ENCODE measurements at places on chromosomes 12 and 14.

DNA sequence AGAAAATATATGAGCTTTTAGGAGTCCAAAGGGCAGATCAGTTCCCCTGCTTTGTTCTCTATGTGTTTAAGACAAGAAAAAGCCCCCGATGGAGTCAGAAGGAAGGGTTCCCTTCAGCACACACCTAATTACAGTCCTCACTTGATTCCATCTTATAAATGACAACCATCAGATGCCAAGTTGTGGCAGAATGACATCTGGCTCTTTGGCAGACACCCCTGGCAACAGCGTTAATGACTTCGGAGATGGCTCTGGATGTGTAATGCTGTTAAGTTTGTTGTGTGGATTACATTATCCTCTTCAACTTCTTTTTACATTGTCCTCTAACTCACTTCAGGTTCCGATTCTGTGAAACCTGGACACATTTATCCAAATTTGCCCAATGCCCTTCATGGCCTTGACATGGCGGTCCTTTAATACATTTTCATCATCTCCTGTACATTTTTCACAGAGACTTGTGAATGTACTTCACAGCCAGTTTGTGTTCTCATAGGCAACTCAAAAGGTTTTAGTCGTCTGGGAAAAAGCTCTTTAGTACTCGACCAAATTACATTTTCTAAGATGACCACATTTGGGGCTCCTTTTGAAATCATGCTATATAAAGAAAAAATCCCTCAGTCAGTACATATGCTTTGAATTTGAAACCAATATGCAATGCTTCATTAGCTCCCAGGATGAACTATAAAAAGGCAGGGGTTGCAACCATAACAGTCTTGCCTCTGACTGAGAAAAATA lies 667.8 kb downstream of the NOVA1 start:
- H3K4me1 ChIP-seq: no peaks in the 10 kb centered on the region
- DNase-seq: no peak
- H3K27ac ChIP-seq: no peak overlapping the region
- H3K36me3 ChIP-seq: no peaks in the 10 kb centered on the region
- H3K4me3 ChIP-seq: no peak overlapping the region

DNA sequence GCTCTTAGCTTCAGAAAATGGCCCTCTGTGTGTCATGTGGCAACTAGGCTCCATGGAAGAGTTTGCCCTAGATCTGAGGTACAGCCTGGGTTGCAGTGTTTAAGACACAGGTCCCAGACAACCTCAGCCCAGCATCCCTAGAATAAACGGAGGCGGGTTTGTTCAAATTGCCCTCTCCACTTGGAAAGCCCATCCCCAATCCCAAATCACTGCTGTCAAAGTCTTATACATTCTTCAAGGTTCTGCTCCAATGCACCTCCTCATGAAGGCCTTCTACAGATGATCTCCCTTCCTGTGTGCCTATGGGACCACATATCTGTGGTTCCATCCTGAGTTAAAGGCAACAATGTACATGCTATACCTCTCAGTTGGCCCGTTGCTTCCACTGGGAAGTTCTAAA lies 289.8 kb downstream of the DPF3 start:
- no peaks in the 10 kb centered on the region for H3K36me3 ChIP-seq
- no peak overlapping the region for H3K4me3 ChIP-seq

GRCh38 chr14:51012055-51012454 lies 67.8 kb upstream of the PYGL start:
- H3K36me3 ChIP-seq: no peaks in the 10 kb centered on the region
- H3K4me1 ChIP-seq: no peaks in the 10 kb centered on the region
- H3K27ac ChIP-seq: no peak overlapping the region
- no peaks in the 10 kb centered on the region for H3K27me3 ChIP-seq
- DNase-seq: no peak

DNA sequence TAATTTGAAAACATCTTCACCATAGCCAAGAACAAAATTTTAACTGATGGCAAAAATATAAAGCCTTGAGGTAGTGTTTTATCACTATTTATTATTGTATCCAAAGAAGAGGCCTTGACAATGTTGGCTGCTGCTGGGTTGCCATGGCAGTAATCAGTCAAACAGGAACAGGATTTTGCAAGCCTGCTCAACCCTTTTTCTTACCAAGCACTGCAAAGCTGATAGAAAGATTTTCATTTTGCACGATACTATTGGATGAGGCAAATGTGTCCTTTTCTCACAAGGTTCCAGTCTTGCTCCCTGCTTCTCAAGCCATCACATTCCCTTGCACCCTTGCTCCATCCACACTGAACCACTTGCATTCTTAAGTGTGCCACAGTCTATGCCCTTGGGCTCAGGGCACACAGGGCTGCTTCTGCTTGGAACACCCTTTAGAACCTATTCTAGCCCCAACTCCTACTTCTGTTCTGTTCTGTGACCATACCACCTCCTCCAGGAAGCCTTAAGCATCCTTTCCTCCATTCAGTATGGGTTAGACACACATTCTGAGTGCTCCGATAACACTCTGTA lies 76.5 kb upstream of the AMIGO2 start:
- H3K27me3 ChIP-seq: no peaks in the 10 kb centered on the region
- DNase-seq: peak; percentile 69
- no peaks in the 10 kb centered on the region for H3K4me1 ChIP-seq
- no peaks in the 10 kb centered on the region for H3K36me3 ChIP-seq

Data from right atrium auricular region (tissue), 2 donors.